AG09309 (cell line): ENCODE measurements at places on chromosomes 5 and 9.

DNA sequence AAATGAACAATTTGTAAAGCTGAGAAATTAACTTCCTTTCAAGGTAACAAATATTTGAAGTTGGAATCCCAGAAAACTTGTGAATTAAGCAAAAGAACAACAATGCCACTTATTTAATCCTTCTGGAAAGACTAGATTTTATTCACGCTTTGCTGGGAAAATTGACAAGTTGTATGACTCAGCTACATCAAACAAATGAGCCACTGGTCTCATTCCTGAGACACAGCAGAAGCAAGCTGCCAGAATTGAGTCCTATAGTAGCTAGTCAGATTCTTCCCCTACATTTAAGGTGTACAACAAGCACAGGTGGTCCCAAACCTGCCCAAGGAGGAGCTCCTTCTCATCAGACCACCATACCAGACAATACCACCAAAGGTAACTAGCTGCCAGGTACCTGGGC is 280.7 kb downstream of the SPOCK1 start:
- DNase-seq = no peak

DNA sequence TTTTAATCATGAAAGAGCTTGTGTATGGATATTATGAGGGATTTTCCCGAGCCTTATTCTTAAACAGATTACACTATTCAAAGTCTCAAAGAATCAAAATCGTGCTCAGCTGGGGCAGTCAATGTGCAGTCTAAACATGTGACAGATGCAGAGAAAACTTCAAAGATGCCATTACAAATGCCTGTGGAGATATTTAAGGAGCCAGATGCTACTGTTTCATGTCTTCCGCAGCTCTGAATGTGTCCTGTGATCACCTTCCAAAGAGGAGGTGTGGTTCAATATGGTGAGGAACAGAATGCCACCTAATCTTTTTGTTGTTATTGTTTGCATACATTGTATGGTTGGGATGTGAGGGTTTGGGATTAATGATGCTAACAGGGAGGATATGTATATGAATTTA is 593.3 kb upstream of the ARRDC3 start:
- DNase-seq = no peak

- no peak for DNase-seq
Measured at GRCh38 chr5:9766581-9766980, 136.4 kb upstream of the TAS2R1 start.

DNA sequence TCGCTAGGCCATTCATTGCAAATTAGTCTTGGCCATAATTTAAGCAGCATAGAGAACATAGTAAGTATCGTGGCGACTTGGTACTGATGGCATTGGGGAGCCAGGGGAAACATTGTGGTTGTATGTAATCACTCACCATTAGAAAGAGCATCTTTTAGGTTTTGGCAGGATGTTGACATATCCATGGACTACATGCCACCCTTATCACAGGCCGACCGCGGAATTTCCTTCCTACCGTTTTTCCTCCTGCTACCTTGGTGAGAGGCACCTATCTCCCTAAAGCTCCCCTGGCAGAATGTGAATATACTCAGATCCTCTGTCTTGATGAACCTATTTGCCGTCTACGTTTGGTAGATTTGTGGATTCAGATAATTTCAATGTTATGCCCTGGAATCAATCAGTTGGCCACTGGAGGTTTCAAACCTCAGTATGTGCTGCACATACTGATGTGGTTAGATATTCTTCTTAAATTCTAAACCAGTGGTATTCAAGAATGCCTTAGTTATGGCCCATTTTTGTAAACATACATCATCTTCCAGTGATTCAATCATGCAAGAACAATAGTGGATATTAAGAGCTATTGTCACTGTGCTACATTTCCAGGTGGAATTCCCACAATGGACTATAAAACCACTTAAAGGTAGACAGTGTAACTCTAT is 271.0 kb upstream of the HAPLN1 start:
- DNase-seq = peak; percentile 8

GRCh38 chr5:107671742-107672210 is 1.0 kb upstream of the EFNA5 start:
- no peak for DNase-seq

DNA sequence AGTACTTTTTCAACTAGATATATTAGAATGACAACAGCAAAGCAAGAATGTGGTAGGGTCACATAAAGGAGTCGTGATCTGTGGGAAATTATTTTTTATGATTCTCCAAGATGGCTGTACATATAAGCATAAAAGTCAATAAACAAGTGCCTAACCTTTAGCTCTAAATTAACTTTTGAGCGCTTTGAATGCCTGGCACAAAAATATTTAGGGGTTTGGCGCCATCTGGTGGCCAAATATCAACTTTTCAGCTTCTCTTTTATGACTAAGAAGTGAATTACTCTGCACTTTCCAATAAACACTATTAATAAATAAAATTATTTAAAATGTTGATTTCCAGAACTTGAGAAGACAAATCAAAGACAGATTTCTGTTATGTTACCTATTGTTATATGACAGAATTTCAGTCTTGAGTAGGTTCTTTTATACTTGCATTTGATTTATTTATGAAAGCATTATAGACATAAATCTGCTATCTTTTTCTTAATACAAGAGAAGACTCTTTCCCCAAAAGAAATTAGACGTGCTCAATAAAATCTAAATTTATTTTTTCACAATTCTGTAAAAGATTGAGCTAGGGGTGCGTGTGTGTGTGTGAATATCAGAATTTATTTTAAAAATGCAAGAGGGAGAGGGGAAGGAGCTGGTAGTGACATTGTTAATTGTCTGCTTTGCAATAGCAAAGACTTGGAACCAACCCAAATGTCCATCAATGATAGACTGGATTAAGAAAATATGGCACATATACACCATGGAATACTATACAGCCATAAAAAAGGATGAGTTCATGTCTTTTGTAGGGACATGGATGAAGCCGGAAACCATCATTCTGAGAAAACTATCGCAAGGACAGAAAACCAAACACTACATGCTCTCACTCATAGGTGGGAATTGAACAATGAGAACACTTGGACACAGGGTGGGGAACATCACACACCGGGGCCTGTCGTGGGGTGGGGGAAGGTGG is 36.7 kb upstream of the ARRDC3 start:
- no peak for DNase-seq

GRCh38 chr5:78500028-78500427 is 139.6 kb downstream of the SCAMP1 start:
- DNase-seq = no peak

DNA sequence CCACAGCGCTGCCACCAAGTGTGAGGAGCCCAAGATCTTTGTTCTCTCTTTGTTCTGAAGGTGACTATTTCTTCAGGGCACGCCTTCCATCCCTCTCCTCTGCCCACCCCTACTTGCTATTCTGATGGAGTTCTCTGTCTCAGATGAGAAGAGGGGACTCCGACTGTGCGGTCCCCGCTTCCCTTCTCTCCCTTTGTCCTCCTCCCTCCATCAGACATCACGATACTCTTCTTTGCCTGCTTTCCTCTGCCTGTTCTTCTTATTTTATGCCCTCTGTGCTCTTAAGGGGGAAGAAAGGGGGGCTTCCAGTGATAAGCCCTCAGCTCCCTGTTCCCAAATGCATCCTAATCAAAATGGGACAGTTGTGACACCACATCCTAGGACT is 307.8 kb downstream of the RAB3C start:
- no peak for DNase-seq

- no peak for DNase-seq
Measured at GRCh38 chr9:88258024-88258423, 119.7 kb upstream of the SPATA31C2 start.

- no peak for DNase-seq
Measured at GRCh38 chr5:93191035-93191817, 389.8 kb downstream of the NR2F1-AS1 start.

DNA sequence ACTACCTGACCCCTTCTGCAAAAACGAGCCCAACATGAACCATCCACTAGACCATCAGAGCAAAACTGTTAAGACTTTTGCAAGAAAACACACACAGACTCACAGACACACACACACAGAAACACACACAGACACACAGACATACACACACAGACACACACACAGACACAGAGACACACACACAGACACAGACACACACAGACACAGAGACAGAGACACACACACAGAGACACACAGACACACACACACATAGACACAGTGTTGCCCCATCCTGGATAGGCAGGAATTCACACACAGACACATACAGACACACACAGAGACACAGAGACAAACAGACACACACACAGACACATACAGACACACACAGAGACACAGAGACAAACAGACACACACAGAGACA is 52.5 kb downstream of the NACC2 start:
- no peak for DNase-seq
